ENCODE measurements at places on chromosomes 11 and 22.

DNA sequence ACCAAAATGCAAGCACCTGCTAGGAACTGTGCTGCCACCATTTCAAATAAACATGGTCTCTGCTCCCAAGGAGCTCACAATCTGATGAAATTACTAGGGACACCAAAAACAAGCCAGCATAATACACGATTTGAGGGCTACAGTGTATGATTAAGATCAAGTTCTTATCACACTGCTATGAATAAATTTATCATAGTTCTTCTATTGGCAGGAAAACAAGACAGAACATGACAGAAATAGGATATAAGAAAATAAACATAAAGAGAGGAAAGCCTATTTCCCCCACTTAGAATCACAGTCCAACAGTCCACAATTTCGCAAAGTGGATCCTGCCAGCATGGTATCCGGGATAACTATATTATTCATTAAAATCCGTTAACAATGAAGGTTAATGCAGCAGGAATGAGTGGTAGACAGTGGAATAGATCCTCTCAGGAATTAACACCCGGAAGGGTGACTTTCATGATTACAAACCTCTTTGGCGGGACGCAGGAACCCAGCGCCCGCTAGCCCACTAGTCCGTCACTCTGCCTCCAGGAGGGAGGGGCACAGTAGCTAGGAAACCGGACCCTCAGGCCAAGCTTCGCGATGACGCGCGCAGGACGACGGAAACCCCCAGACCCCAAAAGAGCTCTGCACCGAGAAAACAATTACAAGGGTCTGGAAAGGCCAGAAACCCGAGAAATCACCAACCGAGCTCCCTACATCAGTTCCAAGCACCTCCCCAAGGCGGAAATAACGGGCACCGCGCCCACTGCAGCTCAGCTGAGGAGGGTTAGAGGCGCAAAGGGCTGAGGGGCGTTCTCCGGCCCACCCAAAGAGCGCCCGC lies 607 bp downstream of the CCDC82 start:
- no peak for DNase-seq

- DNase-seq: no peak
Observed at GRCh38 chr11:45083544-45084087, 62.8 kb upstream of the PRDM11 start.

- no peak for DNase-seq
Observed at GRCh38 chr22:24059793-24060192, 48.7 kb downstream of the CABIN1 start.

GRCh38 chr22:23218867-23219251 lies 38.5 kb downstream of the BCR start:
- DNase-seq: no peak

- no peak for DNase-seq
Observed at GRCh38 chr11:120392314-120392713, 56.1 kb downstream of the ARHGEF12 start.

GRCh38 chr11:394858-395655 lies 1.0 kb downstream of the PKP3 start:
- no peak for DNase-seq

DNA sequence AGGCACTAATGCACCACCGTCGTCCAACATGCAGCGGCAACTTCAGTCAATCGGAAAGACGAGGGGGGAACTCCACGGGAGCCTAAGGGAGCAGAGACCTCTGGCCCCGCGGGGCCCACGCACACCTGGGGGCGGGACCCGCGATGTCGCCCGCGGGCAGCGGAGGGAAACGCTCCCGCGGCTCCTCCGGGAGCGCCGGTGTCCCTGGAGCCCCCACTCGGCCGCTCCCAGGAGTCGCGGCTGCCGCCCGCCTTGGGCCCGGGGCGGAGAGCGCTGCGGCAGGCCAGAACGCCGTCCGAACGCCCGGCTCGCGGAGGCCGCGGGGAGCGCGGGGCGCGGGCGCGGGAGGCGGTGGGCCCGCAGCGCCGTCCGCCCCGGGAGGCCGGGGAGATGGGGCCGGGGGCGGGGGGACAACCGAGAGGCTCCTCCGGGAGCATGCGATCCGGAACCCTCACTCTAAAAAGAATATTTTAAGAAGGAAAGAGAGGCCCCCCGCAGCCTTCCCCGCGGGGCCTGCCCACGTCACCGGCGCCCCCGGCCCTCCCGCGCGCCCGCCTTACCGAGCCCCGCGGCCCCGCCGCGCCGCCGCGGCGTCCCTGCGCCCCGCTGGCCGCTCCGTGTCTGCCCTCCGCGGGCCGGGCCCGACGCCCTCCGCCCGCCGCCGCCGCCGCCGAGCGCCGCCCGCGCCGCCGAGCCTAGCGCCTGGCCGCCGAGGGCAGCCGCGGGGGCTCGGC lies 86.6 kb upstream of the ARHGAP32 start:
- DNase-seq: no peak

GRCh38 chr11:116732271-116733042 lies 40.3 kb downstream of the BUD13 start:
- peak; percentile 8 for DNase-seq

DNA sequence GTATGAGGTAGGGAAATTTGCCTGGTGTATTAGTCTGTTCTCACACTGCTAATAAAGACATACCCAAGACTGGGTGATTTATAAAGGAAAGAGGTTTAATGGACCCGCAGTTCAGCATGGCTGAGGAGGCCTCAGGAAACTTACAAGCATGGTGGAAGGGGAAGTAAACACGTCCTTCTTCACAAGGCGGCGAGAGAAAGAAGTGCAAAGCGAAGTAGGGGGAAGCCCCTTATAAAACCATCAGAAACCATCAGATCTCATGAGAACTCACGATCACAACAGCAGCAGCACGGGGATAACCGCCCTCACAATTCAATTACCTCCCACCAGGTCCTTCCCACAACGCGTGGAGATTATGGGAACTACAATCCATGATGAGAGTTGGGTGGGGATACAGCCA lies 12.0 kb upstream of the RFPL2 start:
- no peak for DNase-seq

DNA sequence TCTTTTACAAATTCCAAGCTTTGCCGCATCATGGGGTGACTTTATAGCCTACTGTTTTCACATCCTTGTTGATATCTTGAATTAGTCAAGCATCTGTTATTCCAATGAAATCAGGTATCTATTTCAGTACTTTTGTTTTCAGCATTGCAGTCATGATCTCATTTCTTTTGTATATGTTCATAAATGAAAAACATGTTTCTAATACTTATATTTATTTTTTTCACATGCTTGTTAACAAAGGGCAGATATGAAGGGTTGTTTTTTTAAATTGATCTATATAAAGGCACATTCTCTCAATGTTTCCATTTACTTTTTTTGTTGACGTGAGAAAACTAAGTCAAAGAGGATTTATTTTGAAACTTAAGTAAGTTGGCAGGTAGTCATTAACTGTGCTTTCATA lies 964.8 kb downstream of the JRKL start:
- no peak for DNase-seq

GRCh38 chr22:44775862-44776261 lies 23.5 kb downstream of the ARHGAP8 start:
- DNase-seq: no peak

DNA sequence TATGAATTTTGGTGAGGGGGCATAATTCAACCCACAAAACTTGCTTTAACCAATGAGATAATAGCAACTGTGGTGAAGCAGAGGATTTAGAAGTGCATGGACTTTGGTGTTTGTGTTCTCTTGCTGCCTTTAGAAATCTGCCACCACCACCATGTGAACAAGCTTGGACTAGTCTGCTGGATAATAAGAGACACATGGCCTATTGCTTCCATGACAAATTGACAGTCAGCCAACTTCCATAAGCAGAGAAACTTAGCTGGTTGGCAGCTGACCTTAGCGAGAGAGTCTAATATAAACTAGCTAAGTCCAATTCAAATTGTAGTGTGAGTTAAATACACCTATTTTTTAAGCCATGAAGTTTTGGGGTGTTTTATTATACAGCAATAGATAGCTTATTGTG lies 482.1 kb upstream of the ANO5 start:
- DNase-seq: no peak

GRCh38 chr11:121520243-121521144 lies 67.7 kb upstream of the SORL1-AS1 start:
- DNase-seq: no peak

DNA sequence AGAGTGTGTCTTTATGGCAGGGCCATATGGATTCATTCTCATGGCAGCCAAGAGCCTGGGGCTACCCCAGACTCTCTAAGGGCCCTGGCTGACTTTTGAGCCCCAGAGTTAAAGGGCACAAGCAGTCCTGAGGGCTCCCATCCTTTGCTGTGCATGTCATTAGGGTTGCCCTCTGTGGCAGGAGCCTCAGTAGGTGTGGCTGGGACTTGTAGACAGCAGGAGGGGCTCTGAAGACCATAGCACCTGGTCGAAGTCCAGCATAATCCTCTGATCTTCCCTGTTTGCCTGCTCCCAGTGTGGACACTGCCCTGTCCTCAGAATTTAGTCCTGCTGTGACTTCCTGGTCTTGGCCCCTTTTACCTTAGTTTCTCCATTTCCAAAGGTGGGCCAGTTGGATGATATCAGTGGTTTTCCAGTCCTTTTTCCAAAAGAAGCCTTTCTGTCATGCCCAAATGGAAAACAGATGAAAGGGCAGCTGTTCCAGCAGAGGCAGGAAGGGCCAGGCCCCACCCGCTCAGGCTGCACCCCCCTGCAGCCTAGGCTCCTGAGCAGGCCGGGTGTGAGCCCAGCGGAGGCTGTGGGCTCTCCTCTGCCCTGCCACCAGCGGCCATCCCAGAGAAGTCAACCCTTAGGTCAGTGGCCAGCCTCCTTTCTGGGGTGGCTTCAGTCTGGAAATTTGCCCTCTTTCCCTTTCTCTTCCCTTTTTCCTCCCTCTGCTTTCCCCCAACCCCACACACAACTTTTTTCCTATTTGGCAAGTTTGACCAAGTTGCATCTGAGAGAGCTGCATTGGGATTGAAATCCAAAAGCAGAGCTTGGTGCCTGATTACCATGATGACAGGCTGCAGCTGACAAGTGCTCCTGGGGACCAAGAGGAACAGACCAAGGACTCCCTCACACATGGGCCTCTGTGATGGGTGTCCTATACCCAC lies 32.8 kb upstream of the SUSD2 start:
- DNase-seq: no peak

DNA sequence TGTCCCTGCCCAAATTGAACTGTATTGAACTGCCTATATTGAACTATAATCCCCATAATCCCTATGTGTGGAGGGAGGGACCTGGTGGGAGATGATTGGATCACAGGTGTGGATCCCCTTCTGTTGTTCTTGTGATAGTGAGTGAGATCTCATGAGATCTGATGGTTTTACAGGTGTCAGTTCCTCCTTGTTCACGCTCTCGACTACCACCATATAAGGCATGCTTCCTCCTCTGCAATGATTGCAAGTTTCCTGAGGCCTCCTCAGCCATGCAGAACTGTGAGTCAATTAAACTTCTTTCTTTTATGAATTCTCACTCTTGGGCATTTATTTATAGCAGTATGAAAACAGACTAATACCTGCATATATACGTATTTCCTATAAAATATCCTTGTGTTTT lies 206.5 kb upstream of the PDGFD start:
- DNase-seq: no peak

- no peak for DNase-seq
Observed at GRCh38 chr11:128512474-128512996, 74.8 kb downstream of the ETS1 start.

- DNase-seq: no peak
Observed at GRCh38 chr11:70860888-70861287, 391.5 kb downstream of the SHANK2 start.

DNA sequence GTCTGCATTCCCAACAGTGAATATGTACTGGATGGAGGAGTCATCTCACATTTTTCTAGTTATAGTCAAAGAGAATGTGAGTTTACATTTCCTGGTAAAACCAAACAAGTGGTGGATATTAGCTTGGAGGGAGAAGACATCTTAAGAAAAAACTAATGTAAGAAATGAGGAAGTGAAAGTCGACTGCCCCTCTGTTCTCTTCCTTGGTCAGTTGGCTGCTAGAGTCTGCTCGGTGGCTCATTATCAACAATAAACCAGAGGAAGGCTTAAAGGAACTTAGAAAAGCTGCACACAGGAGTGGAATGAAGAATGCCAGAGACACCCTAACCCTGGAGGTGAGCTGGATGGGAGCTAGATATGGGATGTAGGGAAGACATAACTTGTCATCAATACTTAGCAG lies 5.8 kb downstream of the SLC22A9 start:
- DNase-seq: no peak

- no peak for DNase-seq
Observed at GRCh38 chr22:46004105-46004866, 27.3 kb upstream of the WNT7B start.

GRCh38 chr11:132586801-132587200 lies 945.5 kb downstream of the OPCML start:
- no peak for DNase-seq

GRCh38 chr22:46082633-46083032 lies 67.7 kb upstream of the PPARA start:
- DNase-seq: no peak

DNA sequence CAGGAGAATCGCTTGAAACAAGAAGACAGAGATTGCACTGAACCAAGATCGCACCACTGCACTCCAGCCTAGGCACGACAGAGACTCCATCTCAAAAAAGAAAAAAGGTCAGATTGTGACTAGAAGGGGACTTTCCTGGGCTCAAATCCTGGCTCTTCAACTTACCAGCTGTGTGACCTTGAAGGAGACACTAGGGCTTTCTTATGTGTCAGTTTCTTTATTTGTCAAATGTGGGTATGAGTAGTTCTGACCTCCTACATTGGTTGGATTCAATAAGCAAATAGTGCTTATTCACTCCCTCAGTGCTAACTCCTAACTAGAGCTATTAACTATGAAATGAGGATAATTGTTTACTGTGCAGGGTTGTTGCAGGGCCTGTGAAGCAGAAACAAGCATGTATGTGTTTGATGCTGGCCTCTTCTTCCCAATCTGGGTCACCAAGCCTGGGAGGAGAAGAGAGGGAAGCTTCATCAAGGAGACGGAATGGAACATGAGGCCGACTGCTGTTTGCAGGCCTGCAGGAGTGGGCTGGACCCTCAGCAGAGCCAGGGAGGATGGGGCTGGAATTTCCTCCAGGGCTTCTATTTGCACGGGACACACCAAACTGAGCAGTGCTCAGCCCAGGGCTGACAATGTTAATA lies 22.5 kb downstream of the RHOD start:
- no peak for DNase-seq

DNA sequence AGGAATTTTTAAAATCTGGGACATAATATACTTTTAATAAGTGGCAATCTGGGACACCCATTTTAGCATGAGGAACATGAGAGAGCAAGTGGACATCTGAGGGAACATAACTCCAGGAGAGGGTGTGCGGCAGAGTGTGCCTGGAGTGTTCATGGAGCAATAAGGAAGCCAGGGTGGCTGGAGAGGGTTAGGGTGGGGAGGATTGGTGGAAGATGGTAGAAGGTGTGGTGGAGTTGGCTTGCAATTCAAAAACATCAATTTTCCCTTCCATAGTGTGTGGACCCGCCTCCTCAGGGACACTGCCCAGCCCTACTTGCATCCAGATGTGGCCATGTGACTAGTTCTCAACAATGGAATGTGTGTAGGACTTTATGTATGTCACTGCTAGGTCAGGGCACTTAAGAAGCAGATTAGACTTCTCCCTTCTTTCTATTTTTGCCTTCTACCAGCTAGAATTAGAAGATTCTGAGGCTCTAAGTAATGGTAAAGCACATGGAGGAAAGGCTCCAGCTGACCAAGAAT lies 4.4 kb upstream of the DENND5A start:
- no peak for DNase-seq

- DNase-seq: no peak
Observed at GRCh38 chr11:12410006-12410728, 32.8 kb downstream of the PARVA start.

- no peak for DNase-seq
Observed at GRCh38 chr11:64900263-64900678, 16.7 kb downstream of the ATG2A start.

GRCh38 chr11:2507945-2508749 lies 63.3 kb downstream of the KCNQ1 start:
- DNase-seq: no peak

- DNase-seq: no peak
Observed at GRCh38 chr11:70445605-70446004, 47.3 kb downstream of the CTTN start.

Measured in stimulated activated CD8-positive, alpha-beta memory T cell treated with anti-CD3 and anti-CD28 coated beads, Interleukin-7, amount 100 ng/mL, for 1 hour (primary cell).